ENCODE measurements at places on chromosomes 7 and 10.
A peak's percentile ranks its signal among the peaks of the same experiment; 100 is the strongest.

GRCh38 chr7:73838642-73839041, 3.7 kb downstream of the METTL27 start:
- DNase-seq: no peak

DNA sequence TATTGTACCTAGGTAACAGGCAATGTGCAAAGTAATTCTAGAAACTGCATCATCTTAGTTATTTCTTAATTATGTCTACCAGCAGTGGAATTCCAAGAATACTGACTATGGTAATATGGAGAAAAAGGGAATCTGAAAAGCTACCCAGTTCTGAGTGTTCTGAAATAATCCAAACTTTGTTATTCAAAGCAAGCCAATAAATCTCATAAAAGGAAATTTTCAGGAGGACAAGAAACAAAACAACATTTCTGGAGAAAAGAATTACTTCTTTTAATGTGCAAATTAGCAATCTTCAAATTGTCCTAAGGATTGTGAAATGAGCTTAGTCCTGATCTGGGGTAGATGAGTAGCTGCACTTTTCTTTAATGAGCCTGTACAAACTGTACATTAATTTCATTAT, 88.8 kb downstream of the MYO3A start:
- DNase-seq: no peak

- no peak for DNase-seq
These were observed 111.2 kb upstream of the KLF6 start for GRCh38 chr10:3896161-3896560.

GRCh38 chr10:33189363-33189762, 145.1 kb downstream of the NRP1 start:
- DNase-seq: no peak

DNA sequence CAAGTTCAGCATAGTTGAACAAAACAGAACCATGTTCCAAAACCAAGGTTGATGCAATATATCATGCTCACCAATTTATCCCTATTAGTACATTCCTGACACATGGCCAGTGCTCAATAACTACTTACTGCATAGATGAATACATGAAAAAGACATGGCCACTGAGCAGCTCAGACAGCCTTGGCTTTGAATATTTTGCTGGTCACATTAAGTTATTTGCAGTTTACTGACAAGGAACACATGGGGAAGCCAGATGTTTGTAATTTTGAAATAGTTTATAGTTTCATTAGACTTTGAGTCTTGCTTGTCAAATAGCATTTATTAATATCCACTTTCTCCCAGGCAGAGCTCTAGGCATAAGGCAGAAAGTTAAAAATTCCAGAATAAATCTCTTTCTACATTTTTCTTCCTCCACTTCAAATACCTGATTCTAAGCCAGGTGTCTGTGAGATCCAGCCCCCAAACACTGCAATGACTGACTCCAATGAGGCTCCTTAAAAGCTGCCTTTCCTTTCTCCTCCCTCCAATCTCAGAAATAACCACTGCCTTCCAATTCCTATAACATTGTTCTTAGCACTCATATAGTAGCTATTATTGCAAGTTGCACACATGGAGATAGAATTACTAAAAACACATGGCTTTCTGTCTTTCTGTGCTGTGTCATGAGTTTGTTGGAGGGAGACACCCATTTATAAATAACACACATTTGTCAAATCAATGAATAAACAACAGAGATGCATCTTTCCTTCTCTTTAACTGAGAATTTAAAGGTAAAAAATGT, 91.3 kb downstream of the PCGF5 start:
- peak; percentile 51 for DNase-seq

- DNase-seq: no peak
These were observed 9.2 kb downstream of the INPP5A start for GRCh38 chr10:132546567-132547420.

GRCh38 chr10:1036341-1036791, 10.7 kb upstream of the IDI2 start:
- DNase-seq: peak; percentile 47

- no peak for DNase-seq
These were observed 2.2 kb downstream of the BHLHA15 start for GRCh38 chr7:98213296-98213887.

- DNase-seq: no peak
These were observed 587.5 kb upstream of the MGMT start for GRCh38 chr10:128879441-128880140.

- DNase-seq: peak; percentile 78
These were observed 7.1 kb downstream of the HECW1 start for GRCh38 chr7:43119371-43120075.

DNA sequence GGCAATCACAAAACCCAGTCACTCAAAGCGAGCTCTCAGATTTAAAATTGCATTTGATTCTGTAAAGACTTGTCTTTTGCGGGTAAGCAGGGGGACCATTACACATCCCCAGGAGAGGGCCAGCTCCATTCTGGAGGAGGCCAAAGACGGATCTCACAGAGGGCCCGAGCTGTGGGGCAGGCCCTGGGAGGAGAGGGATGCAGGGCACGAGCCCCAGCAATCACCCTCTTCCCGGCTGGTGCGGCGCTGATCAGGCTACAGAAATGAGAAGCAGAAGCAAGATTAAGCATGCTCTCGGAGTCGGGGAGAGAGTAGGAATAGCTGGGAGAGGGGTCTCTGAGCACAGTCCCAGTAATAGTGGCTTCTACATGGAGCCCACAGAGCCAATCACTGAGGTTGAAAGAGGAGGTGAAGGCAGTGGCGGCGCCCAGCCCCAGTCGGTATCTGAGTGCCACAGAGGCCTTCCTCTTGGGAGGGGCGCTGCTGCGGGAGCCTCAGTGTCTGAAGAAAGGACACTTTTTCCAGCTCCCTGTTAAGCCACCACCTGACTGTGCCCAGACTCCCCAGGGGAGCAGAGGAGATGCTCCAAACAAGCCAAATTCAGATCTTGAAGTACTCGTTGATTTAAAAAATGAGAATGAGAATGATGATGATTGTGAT, 7.1 kb downstream of the CXCL12 start:
- DNase-seq: no peak

GRCh38 chr7:136275794-136276193, 298.6 kb upstream of the MTPN start:
- no peak for DNase-seq

DNA sequence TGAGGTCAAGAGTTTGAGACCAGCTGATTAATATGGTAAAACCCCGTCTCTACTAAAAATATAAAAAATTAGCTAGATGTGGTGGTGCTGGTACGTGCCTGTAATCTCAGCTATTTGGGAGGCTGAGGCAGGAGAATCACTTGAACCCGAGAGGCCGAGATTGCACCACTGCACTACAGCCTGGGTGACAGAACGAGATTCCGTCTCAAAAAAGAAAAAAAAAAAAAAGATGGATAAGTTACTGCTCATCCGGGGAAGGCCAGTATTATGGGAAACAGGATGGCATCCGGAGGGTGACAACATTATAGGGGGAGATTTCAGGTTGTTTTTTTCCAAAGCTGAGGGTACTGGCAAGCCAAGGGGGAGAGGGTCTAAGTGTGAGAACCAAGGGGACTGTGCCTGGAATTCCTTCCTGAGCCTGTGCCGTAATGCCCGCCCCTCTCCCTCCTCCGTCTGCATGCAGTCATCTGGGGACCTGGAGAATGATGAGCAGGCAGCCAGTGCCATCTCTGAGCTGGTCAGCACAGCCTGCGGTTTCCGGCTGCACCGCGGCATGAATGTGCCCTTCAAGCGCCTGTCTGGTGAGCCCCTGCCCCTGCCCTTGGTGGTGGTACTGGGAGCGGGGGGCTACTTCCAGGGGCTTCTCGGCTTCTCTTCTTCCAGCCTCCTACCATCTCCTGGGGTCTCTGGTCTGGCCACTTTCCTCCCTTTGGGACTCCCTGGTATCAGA, 4.4 kb downstream of the LAMTOR4 start:
- DNase-seq: no peak

- no peak for DNase-seq
These were observed 91.8 kb downstream of the PTPRN2 start for GRCh38 chr7:158495786-158496185.

DNA sequence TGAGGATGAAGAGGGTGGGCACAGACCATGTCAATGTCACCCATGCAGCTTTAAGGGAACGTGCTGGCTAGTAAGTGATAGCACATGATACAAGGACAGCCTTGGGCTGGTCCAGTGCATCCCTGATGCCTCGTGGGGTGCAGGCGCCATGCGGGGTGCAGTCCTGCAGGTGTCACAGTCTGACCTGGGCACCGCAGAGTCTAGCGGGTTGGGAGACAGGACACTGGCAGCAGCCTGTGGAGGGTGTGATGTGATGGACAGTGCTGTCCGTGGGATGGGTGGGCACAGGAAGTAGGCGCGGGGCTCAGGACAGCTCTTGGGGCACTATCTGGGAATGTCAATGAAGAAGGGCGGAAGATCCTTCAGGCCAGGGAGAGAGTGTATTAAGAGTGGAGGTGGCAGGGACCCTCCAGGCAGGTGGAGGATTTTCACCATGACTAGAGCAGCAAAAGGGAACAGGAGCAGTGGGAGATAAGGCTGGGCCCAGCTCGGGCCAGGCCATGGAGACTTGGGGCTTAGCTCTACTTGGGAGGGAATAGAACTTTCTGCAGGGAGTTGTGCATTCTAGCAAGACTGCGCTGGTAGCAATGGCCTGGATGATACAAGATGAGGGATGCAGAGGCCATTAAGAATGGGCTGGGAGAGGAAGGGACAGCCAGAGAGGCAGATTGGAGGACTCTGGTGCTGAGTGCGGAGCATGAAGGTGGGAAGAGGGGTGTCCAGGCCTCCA, 122.5 kb downstream of the PTPN20 start:
- DNase-seq: no peak

DNA sequence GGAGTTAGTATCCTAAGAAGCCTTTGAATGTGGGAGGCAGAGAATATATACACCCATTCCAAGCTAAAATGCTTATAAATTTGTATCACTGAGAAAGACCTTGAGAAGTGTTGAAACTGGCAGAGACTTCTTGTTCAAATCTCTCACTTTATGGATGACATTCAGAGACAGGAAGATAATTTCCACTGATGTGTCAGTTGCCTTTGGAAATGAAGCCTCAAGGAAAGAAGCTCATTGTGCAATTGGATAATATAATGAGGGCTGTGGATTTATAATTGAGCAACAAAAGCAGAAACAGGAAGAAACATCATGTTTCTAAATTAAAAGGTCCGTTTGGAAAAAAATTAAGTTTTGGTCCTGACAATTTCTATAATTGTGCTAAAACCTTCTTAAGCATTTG, 789.9 kb upstream of the IGFBP3 start:
- DNase-seq: peak; percentile 35

DNA sequence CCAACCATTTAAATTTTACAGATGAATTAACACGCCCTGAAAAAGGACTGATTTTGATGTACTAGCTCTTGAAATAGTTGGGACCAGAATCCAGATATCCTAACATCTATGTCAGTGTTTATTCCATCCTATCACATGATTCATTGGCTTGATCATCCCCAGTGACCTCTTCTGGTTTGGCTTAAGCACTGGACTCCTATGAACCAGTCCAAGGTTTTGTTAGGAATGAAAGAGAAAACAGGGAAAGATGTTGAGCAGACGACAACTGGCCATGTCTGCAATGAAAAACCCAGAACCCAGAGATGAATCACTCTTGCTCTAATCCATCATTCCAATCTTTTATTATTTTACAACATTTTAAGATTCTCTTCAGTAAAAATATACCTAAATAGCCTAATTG, 1080.9 kb downstream of the SORCS1 start:
- DNase-seq: peak; percentile 32

- DNase-seq: no peak
These were observed 395.0 kb downstream of the ZWINT start for GRCh38 chr10:55966101-55966500.

DNA sequence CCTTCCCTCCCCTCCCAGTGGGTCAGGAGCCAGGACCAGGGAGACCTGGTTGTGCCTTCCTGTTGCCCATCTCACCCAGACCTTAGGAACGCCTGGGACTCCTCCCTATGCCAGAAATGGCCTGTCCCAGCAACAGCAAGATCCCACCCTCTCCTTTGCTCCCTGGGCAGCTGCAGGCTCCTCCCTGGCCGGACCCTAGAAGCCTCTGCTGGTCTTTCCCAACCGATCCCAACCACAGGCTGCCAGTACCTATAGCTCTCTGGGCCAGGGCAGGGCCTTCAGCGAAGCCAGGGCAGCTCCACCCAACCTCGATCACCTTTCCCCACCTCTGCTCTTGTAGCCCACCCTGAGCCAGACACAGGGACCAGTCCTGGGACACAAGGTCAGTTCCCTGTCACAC, 21.9 kb downstream of the LDB3 start:
- DNase-seq: no peak

- peak; percentile 40 for DNase-seq
These were observed 76.2 kb upstream of the MYL10 start for GRCh38 chr7:101705331-101705730.
